ENCODE measurements at places on chromosomes 2 and 18.

DNA sequence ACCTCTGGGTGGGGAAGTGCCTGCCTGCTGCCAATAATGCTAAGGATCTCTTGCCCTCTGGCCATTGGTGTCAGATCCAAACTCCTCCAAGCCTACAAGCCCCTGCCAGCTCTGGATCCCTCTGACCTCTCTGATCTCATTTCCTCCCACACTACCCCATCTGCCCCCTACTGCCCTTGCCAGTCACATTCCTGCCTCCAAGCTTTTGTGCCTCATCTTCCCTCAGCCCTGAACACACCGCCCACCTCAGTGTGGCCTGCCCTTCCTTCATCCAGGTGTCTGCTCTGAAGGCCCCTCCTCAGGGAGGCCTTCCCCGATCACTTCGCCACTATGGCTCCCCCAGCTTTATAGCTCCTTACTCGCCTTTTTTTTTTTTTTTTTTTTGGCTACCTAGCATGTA lies 161.0 kb upstream of the GLI2 start:
- no peak for DNase-seq

- DNase-seq, result no peak
Observed at GRCh38 chr2:25831746-25832449, 46.4 kb downstream of the ASXL2 start.

GRCh38 chr2:240998995-240999791 lies 775 bp downstream of the SNED1 start:
- no peak for DNase-seq

GRCh38 chr2:134132490-134132857 lies 121.4 kb upstream of the MGAT5 start:
- no peak for DNase-seq

- no peak for DNase-seq
Observed at GRCh38 chr18:45976974-45977373, 9.8 kb upstream of the EPG5 start.

DNA sequence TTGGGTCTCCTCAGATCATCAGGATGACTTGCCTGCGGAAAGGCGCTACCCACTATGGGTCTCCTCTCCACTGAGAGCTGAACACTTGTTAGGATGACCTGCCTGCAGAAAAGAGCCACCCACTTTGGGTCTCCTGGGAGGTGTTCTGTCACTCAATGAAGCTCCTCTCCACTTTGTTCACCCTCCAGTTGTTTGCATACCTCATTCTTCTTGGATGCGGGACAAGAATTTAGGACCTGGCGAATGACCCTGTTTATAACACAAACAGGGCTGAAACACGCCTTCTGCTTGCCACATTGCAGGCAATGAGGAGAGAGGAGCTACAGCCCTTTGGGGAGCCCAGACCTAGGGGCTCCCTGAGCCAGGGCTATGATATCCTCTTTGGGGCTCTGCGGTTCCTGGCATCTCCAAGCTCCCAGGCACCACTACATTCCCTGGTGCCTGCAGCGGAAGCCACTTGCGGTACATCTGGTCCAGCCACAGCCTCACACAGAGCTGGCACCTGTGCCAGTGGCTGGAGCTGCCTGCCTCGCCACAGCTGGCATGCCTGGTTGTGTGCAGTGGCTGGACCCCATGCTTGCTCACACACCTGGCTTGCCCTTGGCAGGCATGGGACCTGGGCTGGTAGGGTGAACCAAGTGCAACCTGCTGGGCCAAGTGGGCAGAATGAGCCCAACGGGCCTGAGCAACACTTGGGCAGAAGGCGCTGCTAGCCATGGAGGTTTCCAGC lies 20.6 kb downstream of the ANKRD29 start:
- DNase-seq, result no peak

- DNase-seq, result no peak
Observed at GRCh38 chr2:13669607-13670006, 952.9 kb downstream of the TRIB2 start.

GRCh38 chr2:46802665-46803546 lies 112.7 kb downstream of the MCFD2 start:
- no peak for DNase-seq

DNA sequence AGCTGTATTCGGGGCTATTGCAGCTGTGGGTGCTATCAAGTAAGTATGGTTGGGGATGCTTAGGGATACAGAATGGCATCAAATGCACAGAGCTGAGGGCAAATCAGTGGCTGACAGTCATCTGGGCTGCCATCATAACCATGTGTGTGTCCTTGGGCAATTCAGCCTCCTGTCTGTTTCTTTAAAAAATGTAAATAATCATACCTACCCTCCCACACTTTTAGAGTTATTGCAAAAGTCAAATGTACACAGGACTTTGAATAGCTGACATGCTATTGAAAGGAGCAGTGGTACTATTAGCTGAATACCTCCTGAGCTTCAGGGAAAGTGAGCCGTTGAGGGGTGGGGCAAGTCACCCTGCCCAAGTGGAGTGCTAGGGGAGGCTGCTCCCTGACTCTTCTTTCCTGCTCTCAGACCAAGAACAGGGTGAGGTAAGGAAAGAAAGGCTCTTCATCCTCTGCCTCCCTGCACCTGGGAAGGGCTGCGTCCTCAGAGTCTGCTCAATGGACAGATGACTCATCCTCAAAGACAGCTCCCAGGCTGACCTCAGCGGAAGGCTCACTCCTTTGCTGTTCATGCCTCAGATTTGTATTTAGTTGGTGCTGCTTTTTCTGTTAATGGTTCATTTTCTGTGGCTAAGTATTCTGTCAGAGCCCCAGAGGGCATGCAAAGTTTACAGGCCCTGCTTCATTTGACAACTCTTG lies 54.9 kb upstream of the BZW1 start:
- no peak for DNase-seq

- no peak for DNase-seq
Observed at GRCh38 chr2:206084870-206085741, 868 bp downstream of the INO80D start.

DNA sequence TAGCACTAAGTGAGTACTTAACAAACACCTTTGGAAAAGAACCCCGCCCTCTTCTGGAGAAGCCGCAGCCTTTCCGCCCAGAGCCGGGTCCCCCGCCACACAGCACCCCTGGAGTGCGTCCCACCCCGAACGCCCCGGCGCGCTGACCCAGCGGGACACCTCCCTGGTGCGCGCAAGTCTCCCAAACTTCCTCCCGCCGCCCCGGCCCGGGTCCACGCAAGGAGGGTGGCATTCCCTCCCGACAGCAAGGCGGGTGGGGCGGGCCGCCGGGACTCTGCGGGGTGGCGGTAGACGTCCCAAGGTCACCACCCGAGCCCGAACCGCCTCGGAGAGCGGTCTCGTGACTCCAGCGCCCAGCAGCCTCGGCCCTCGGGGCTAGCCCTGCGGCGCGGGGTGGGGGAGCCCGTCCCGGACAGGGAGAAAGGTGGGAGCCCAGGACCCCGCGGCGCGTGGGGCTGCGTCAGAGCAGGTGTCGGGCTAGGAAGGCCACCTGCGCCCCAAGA lies 598 bp downstream of the CCDC93 start:
- peak; percentile 3 for DNase-seq

- no peak for DNase-seq
Observed at GRCh38 chr2:225354281-225354774, 45.2 kb upstream of the NYAP2 start.

Measured in left renal pelvis (tissue), 4 donors.